Fibroblast of gingiva (primary cell): ENCODE measurements at places on chromosomes 1 and 21.
A peak's percentile ranks its signal among the peaks of the same experiment; 100 is the strongest.

- no peak for DNase-seq
These were observed 185.9 kb downstream of the COQ8A start for GRCh38 chr1:227125929-227126545.

- peak; percentile 29 for DNase-seq
These were observed 55.4 kb downstream of the EPRS1 start for GRCh38 chr1:219990782-219991510.

GRCh38 chr1:6412896-6413295, 6.8 kb downstream of the HES2 start:
- no peak for DNase-seq

DNA sequence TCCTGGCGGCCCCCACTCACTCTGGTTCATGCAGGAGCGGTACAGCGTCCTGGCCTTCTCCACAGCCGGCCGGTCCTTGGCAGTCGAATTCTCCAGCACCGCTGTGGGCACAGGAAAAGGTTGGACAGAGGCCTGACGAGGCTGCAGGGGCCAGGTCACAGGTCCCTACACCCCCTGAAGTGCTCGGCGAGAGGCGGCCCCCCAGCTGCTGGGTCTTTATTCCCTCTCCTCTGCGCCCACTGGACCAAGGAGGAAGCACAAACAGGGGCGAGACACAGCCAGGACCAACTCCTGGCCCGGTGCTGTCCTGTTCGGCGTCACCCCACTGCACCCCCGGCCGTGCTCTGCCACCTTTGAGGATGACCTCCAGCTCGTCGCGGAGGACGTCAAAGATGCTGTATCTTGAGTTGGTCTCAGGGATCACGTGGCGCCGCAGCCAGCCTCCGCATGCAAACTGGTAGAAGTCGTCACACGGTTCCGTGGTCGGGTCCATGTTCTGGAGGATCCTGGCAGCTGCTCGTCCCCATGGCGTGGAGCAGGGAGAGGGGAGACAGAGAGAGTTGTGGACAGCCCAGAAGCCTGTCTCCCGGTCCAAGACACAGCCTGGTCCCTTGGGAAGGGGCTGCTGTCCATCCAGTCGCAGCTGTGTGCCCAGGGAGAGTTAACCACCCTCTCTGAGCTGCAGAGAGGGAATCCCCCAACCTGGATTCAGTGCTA, 22.9 kb downstream of the PRXL2B start:
- DNase-seq: no peak

DNA sequence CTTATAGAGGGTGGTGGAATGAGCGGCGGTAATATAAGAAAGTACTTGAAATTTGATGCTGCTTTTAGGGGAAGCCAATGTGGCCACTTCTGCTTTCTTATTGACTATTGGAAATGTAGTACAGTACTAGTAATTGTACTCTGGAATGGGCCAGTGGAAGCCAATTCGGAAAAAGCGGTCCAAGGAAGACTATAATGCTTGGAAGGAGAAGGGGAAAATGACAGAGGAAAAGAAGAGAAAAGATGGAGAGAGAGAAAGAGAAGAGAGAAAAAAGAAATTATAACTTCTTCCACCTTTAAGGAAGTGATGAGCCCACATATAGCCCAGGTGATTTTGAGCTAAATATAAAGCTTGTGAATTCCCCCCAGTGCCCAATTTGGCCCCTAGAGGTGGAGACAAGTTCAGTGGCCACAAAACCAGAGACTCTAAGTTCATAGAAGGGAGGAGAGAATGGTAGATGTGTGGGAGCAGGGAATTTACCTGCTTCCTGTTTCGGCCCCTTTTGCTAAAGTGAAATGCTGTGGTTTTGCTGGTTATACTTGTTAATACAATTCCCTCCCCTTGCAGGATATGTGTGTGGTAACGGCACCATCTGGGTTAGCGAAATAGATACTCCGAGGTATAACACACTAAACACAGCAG, 35.7 kb upstream of the DUSP10 start:
- no peak for DNase-seq

GRCh38 chr1:169889871-169890270, 3.8 kb downstream of the SCYL3 start:
- no peak for DNase-seq

- DNase-seq: peak; percentile 18
These were observed 1.3 kb upstream of the H3-3A start for GRCh38 chr1:226061068-226061840.

DNA sequence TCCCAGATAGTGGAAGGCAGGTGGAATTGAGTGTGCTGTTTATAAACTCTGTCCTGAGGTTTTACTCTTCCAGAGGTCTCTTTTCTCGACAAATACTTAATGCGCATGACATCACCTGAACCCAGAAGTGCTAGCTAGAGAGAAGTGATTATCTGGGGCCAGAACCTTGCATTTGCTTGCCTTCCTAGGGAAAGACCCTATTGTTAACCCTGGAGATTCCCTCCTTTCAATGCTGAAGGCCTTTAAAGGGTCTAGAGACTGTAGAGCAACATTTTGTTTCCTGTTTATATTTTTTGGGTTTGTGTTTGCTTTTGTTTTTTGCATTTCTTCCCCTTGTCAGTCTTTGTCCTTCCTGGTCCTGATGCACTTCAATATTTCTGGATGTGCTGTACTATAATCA, 36.2 kb downstream of the ATP2B4 start:
- DNase-seq: no peak

DNA sequence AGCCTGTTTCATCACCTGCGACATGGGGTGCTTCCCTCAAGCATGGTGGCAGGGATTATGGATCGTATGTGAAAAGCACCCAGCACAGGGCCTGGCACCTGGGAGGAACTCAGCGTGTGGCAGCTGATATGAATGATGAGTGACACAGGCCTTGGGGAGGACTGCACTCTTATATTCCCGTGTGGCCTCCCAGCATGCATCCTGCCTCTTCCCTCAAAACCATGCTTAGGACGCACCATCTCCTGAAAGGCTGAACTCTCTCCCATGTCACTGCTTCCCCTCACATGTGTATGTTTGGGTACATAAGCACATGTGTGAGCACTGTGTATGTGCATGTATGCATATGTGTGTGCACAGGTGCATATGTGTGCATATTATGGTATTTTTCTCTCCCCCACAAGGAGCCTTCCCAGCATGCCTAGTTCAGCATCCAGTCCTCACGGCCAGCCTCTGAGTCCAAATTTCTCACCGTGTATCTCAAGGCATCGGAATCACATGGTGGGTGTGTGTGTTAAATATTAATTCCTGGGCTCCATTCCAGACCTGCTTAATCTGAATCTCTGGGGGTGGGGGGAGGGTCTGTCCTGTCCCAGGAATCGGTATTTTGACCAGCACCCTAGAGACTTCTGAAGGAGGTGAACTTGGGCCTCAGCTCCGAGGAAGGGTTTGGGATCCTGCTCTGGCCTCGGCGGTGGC, 12.8 kb downstream of the MYOM3 start:
- no peak for DNase-seq

- DNase-seq: no peak
These were observed 96.6 kb downstream of the ASTN1 start for GRCh38 chr1:177067752-177068410.

DNA sequence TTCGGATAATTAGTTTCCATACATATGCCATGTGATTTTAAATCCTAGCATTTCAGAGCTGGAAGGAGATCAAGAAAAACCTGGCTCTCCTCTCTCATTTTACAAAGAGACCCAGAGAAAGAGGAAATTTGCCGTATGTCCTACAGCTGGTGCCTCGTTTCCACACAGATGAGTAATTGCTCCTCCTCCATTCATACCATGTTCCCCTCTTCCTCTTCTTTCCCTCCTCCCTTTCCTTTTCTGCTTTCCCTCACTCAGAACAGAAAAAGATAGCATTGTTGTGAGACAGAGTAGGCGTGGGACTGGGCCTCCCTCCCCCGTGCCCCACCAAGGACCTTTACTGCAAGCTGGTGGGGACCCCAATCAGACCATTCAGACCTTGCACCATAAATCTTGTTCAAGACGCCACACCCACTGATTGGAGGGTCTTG, 13.7 kb upstream of the SLC44A3 start:
- DNase-seq: no peak

DNA sequence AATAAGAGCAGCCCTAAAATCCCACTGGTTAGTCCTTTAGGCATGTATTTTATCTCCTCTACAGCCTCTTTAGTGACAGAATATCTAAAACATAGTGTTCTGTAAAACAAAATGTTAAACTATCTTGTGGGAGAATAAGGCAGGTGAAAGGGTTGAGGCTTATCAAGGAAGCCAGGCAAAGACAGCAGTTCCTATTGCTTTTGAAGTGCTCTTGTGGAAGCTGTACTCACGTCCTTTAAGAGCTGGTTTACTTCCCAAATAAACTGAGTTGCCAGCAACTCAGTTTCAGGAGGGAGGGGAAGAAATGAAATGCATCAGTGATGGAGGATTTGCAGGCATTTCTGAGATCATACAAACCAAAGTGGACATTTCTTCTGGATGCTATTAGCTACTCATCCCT, 529.6 kb upstream of the ZRANB2 start:
- DNase-seq: no peak

DNA sequence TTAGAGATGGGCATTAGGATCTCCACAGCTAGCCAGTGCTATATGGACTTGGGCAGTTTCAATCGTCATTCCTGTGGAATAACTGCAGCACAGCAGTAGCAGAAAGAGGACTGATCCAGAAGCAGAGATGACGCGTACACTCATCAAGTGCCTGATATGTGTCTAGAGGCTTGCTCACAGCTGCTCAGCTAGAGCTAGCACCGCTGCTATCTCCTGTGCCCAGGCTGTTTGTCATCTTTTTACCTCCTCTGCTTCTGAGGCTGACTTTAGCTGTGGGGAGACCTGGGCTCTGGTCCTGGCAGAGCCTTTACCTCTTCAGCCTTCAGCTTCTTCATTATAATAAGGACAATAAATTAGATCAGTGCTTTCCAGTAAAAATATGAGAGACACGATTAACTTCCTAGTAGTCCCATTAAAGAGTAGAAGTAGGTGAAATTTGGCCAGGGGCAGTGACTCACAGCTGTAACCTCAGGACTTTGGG, 5.3 kb downstream of the TENT5C start:
- no peak for DNase-seq

GRCh38 chr21:44829507-44830092, 11.7 kb upstream of the SUMO3 start:
- no peak for DNase-seq

- DNase-seq: no peak
These were observed 90.8 kb downstream of the XPR1 start for GRCh38 chr1:180722586-180722985.

GRCh38 chr1:165539306-165539705, 4.5 kb upstream of the LRRC52 start:
- DNase-seq: peak; percentile 2

DNA sequence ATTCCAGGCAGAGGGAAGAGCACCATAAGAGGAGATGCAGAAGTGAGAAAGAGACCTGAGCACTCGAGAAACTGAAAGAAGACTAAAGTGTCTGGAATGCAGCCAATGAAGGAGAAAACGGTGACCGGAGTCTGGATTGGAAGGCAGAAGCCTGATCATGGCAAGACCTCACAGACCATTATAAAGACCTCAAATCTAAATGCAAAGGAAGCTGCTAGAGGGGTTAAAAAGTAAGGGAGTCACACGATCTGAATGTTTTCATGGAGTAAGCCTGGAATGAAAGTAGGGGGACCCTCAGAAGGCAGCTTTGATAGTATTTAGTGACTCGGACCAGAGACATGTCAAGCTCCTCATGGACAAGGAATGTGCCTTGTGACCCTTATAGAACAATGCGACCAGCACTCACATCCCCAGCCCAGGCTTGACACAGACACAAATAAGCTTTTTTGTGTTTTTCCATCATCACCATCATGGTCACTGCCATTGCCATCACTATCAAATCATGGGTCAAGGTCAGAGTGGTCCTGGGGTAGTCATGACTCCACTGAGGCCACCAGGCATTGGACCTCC, 183.6 kb downstream of the SEC16B start:
- DNase-seq: no peak

DNA sequence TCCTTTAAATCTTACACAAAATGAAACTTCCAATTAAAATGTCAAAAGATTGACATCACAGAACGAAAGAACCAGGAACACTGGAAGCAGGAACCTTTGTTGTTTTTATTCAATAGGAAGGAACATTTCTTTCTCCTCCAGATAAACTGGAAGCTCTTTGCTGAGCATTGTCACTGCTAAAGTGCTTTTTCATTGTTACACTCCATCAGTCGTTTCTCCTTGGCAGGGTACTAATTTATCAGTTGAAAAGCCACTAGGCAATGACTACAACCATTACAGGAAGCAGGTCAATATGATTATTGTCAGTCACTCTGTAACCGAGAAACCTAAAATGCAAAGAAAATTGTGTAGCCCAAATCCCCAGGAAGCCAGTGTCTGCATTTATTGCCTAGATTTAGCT, 163.2 kb upstream of the MAP1LC3C start:
- DNase-seq: no peak

DNA sequence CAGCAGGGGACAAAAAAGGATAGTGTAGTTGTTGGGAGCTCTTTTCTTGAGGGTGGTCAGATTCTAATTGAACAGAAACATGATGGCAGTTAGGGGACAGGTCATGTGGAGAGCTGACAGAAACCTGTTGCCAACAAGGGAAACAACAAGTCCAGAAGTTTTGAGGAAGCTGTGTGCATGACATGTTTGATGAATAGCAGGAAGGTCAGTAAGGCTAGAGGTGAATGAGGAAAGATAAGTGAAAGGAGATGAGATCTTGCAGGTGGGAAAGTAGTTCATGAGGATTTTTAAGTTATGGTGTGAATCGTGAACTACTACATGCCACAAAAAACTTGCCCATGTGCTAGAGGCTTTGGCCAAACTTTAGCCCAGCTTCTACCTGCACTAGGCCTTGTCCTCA, 1817.4 kb downstream of the MRPL39 start:
- no peak for DNase-seq

- no peak for DNase-seq
These were observed 41.5 kb upstream of the LIN9 start for GRCh38 chr1:226350519-226350865.

GRCh38 chr1:67618285-67619018, 66.5 kb upstream of the GADD45A start:
- peak; percentile 94 for DNase-seq

- no peak for DNase-seq
These were observed 1.5 kb downstream of the ZSCAN20 start for GRCh38 chr1:33473900-33474299.

GRCh38 chr1:48875552-48876329, 99.0 kb upstream of the BEND5 start:
- no peak for DNase-seq

- DNase-seq: no peak
These were observed 31.7 kb downstream of the PROX1 start for GRCh38 chr1:214019499-214019898.

GRCh38 chr1:207495801-207496792, at the start of gene CR1:
TSS of gene CR1 (plus strand) at chr1:207496157. CDS start at chr1:207496268, 111 bp downstream.
- DNase-seq: no peak

DNA sequence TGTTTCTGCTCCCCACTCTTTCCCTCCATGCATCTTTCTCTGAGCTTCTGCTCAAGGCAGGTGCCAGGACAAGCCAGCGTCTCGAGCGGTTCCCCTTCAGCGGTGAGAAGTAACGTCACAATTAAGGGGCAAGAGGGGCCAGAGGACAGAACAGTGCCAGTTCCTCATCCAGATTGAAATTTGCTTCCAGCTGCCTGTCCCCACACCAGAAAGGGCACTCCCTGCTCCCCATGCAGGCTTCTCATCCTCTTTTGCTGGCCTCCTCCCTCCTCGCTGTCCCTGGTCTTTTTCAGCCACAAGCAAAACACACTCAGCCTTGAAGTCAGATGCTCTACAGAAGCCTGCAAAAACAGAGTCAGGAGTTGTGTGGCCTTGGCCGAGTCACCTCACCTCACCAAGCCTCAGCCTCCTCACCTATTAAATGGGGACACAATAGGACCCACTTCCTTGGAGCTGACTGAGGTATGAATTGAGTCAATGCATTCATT, 35.0 kb upstream of the ECE1 start:
- no peak for DNase-seq

- DNase-seq: no peak
These were observed 120.7 kb downstream of the SEC16B start for GRCh38 chr1:177849130-177849529.

GRCh38 chr21:33775100-33775828, 133.0 kb downstream of the ITSN1 start:
- DNase-seq: no peak
